ENCODE measurements at places on chromosomes 16 and 17.

DNA sequence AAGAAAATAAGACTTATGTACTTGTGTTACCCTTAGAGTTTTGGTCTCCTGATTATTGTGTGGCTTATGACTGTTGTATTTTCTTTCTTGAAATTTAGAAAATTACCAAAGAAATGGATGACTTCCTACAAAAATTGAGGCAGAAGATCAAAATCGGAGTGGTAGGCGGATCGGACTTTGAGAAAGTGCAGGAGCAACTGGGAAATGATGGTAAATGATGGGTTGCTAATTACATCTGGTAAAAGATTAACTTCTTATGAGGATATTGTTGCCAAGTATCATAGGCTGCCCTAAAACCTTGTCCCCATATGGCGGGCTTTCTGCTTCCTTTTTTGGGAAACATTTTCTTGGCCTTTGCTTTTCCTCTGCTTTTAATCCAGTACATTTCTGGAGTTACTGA, 4.1 kb downstream of the PMM2 start:
- no peaks in the 10 kb centered on the region for H3K27me3 ChIP-seq
- DNase-seq = no peak
- H3K27ac ChIP-seq = no peak overlapping the region
- peaks cover 68% of the 10 kb centered on the region for H3K36me3 ChIP-seq
- H3K4me3 ChIP-seq = no peak overlapping the region

DNA sequence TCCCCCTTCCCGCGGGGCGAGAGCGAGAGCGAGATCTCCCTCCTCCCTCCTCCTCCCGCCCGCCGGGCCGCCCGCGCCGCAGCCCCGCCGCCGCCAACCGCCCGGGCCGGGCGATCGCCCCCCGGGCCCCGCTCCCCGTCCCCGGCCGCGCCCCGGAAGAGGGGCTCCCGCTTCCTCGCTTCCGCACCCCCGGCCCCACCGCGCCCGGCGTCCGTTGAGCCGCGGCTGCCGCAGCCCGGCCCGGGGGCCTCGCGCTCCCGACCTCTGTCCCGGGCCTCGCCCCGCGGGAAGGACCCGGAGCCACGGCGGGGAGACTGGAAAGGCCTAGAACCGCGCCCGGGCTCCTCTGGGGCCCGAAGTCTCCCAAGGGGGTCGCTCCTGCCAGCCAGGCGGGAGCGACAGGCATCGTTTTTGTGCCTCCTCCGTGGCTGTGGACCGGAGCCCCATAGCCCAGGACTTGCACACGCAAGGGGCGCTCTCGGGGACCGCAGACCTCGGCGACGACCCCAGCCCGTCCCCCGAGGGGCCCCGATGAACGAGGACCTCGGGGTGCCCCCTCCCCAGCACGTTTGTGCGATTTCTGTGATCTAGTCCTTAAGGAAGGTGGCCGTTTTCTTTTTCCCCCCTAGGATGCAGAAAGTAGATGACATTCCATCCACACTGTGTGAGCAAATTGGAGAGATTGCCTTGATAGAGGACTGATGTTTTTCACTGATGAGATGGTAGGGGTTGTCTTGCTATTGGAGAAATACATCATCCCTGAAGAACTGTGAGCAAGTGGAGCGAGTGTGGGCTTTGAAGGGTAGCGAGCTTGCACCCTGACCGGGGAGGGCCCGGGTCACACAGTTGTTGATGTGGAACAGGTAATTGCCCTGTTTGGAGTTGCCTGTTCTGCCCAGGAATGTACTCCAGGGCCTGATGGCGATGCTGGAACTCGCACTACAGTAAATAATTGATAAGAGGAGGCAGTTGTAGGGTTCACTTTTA, 611 bp downstream of the BANP start:
- no peaks in the 10 kb centered on the region for H3K27me3 ChIP-seq
- H3K4me3 ChIP-seq = peak overlapping the region; percentile 99
- H3K4me1 ChIP-seq = peaks cover 50% of the 10 kb centered on the region
- peak overlapping the region; percentile 98 for H3K27ac ChIP-seq
- peak; percentile 56 for DNase-seq

DNA sequence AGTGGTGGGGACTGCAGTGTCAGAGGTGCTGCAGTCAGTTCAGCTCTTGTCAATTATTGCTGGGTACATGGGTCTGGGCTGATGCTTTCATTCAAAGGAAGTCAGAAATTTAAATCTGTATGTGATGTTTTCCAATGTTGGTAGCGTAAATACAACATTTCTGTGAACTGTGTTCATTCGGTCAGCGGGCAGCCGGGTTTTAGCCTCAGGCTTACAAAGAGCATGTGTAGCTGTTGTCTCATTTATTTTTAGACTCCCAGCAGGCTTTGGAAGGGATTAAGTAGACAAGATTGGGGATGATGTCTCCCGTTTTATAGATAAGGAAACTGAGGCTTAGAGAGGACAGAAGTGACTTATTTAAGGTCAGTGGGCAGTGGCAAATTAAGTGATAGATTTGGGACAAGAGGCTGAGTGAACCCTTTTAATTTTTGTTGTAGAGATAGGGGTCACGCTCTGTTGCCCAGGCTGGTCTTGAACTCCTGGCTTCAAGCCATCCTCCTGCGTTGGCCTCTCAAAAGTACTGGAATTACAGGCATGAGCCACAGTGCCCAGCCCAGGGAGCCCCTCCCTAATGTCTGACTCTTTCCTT, 8.1 kb downstream of the AQP8 start:
- no peaks in the 10 kb centered on the region for H3K27me3 ChIP-seq
- H3K36me3 ChIP-seq = no peaks in the 10 kb centered on the region
- no peaks in the 10 kb centered on the region for H3K4me1 ChIP-seq

DNA sequence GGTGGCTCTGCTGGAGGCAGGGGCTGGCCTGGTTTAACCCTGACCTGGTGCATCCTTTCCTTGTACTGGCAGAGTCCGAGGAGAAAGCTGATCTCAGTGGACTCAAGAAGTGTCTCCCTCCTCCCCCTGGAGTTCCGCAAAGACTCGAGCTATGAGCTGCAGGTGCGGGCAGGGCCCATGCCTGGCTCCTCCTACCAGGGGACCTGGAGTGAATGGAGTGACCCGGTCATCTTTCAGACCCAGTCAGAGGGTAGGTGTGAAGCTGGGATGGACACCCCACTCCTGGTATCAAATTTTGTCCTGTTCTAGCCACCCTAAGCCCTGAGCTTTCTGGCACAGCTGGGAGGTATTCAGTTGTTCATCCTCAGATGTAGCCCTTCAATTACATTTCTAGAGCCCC, 42.5 kb downstream of the IL21R start:
- H3K4me1 ChIP-seq = no peaks in the 10 kb centered on the region
- H3K27me3 ChIP-seq = peaks cover 9% of the 10 kb centered on the region
- H3K36me3 ChIP-seq = no peaks in the 10 kb centered on the region
- H3K27ac ChIP-seq = no peak overlapping the region
- DNase-seq = no peak

Data from heart left ventricle (tissue), 16 donors.